Naive B cell (primary cell): ENCODE measurements at places on chromosomes 7 and 10.

- peak; percentile 17 for DNase-seq
Observed at GRCh38 chr7:106704000-106704840, 43.3 kb upstream of the CCDC71L start.

DNA sequence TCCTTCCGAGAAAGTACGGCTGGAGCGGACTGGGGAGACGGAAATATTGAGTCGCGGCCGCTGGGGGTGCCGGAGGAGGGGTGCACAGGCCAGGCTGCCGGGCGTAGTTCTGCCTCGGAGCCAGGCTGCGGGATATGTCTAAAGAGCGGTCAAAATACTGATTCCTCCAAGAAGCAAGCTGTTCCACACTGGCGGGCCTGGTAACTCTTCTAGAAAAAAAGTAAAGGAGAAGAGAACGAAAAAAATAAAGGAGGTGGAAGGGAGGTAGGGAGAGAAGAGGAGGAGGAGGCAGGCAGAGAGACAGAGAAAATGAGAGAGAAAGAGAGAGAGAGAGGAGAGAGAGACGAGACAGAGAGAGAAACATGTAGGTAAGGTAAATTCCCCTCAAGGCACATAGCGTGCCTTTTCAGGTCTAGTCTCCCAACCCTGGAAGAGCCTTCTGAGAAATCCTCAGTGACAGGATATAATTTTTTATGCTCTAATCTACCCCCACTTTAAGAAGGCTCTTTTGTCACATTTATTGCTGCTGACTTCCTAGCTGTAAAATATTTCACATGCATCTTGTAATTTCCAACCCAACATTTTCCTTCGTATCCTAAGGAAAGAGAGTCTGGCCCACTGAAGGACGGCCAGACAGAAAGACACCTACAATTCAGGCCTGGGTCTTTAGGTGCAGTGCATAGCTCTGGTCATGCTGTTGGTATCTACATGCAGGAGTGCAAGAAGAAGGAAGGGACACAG, 5.7 kb downstream of the DLX5 start:
- no peak for DNase-seq

GRCh38 chr7:110386006-110386405, 704.9 kb upstream of the LRRN3 start:
- no peak for DNase-seq

DNA sequence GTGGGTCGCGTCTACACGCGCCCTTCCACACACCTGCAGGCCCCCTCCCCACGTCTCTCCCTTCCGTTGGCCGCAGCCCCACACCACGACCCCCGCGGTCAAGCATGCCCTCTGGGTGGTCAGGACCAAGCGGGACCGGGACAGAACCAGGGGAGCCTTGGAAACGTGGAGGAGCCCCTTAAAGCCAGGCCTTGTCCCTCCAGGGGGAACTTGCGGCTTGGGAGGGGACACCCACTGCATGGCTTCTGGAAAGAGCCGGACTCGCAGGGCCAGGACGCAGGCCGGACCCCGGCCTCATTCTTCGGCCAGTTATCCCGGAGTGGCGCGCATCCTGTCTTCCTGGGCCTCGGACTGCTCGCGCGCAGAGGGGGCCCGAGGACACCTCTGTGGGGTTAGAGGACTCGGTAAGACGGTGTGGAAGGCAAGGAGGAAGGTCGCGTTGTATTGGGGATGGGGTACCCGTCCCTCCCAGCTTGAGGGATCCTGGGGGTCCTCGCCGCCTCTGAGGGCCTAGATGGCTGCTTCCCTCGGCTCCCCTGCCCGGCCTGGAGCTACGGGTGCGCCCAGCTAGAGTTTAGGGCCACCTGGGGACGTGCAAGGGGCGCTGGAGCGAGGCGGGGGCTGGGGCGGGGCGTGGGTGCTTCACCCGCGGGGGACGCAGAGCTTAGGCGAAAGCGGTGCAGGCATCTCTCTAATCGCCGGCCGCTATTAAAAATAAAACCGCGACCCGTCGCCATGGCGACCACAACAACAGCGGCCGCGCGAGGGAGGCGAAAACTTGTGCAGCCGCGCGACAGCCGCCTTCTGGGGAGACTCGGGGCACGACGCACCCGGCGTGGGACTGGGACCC, 1.8 kb upstream of the PDGFA start:
- peak; percentile 43 for DNase-seq

DNA sequence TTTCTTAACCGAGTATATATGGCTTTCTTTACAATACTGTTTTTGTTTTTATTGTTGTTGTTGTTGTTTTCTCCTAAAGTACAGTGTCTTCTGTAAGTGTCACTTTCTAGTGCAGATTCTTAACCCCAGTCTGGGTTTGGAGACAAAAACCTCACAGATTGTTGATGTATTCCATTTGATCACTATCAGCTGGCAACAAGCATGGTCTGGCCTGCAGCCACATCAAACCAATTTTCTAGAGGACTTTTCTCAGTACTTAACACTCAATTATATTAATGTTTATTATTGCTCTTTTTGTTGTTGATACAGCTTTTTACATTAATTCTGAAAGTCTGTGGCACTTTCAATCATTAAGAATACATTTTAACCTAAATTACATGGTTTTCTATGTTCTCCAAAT, 17.1 kb downstream of the LRRN3 start:
- DNase-seq = no peak

- peak; percentile 3 for DNase-seq
Observed at GRCh38 chr7:99943641-99944496, 14.4 kb upstream of the GJC3 start.

DNA sequence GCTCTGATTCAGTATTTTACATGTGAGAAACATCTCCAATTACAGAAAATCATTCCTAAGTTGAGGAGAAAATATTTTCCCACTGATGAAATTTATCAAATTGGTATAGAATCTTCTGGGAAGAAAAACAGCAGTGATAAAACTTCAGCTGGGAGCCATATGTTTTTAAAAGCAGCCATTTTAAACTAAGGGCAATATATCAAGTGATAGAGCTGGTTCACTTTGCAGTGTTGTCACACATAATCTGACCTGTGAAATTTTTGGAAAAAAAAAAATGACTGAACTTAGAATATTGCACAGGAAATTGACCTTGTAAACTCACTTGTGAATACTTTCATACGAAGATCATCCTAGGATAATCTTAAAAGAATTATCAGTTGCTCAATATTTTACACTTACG, 10.5 kb upstream of the EZH2 start:
- no peak for DNase-seq

DNA sequence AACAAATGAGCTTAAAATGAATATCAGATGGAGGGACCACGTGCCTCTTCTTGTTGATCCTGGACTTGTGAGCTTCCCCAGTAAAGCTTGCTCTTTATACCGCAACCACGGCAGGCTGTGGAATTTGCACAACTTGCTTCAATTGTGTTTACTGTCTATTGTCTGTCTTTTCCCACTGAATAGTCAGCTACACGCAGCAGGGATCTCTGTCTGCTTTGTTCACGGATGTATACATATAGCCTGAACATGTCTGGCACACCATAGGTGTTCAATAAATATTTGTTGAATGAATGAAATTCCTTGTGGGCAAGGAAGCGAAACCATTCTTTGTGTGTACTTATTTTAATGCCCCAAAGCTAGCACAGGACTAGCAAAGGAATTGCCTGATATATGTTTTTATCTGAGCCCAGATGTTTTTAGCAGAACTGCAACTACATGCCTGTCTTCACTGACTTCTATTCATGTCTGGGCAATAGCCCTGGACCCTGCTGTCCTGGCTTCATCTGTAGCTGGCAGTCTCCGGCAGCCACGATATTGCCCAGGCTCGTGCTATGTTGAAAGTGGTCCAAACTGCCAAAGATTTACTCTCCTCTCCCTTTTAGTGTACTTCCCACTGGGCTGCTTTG, 29.9 kb upstream of the IFRD1 start:
- DNase-seq = no peak

GRCh38 chr7:1348096-1348822, 111.0 kb downstream of the MICALL2 start:
- DNase-seq = no peak

GRCh38 chr7:39488467-39489393, 77.5 kb upstream of the YAE1 start:
- no peak for DNase-seq

DNA sequence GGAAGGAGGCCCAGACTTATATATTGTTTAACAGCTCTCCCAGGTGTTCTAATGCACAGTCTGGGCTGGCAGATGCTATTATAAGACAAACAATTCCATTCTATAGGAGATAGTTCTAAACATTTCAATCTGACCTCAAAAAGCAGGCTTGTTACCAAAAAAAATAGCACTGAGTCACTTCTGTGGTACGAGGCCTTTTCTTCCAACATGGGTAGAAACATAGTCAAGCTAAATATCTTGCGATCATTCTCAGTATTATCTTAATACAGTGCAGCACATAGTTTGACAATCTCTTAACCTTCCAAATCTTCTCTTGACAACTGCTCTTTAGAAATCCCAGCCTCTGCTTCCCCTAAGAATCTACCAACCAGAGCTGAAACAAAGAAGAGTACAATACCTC, 46.6 kb upstream of the MKX start:
- DNase-seq = no peak

DNA sequence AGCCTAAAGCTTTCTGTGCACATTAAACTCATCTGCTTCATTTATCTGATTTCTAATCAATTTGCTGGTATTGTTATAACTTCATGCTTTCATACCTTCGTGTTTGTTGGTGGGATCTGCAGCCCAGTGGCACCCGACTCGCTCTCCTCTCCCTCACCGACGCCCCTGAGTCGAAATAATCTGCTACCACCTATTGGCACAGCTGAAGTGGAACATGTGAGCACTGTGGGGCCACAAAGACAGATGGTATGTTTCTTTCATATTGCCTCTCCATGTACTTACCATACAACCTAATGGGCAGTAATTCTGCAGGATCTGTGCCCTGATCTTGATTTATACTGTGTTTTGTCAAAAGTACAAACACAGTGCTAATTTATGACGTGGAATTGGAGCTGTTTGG, 12.4 kb downstream of the DNAJC9 start:
- no peak for DNase-seq

GRCh38 chr10:89301721-89302445, at the start of gene IFIT2:
Gene IFIT2, plus strand, starts transcription at chr10:89302046. Its CDS starts 78 bp downstream, at chr10:89302124.
- DNase-seq = peak; percentile 75

DNA sequence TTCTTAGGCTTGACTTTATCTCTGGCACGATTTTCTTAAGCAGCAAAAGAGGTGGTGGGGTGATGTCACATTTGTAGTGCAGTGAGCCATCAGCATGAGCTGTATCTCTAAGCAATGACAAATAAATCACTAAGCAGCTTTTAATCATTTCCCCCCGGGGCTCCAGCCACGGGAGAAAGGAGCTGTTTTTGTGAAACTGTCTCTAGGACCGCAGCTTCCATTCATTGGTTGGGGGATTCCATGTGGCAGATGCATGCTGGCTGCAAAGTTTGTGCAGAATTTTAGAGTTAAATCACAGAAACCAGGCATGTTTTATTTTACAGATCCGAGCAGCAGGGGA, 464 bp downstream of the KIAA1217 start:
- no peak for DNase-seq

DNA sequence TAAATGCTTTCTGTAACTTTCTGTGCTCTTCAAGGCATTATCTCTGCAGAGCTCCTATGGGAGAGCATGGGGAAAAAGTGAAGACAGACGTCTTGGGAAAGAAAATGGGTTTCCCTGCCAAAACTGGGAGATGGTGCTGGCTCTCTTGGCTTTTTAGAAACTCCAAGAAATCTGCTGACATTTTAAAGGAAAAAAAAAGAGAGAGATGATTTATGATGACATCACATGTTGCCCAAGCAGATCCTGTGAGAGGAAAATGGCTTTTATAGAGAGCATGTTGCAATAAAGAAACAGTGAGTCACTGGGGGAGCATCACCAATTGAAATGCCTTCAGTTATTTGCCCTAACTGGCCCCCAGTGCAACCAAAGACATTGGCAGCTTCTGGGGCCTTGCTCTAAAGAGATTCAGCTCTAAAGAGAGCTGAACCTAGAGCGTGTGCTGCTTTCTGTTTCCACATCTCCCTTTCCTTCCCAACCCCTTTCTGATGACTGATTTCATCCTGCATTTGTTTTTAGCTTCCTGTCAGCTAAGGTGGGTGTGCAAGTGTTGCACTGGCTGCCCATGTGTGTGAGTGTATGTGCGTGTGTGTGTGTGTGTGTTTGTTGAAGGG, 37.7 kb downstream of the LRMDA start:
- DNase-seq = no peak

GRCh38 chr10:102493771-102494170, 8.7 kb downstream of the ACTR1A start:
- no peak for DNase-seq

DNA sequence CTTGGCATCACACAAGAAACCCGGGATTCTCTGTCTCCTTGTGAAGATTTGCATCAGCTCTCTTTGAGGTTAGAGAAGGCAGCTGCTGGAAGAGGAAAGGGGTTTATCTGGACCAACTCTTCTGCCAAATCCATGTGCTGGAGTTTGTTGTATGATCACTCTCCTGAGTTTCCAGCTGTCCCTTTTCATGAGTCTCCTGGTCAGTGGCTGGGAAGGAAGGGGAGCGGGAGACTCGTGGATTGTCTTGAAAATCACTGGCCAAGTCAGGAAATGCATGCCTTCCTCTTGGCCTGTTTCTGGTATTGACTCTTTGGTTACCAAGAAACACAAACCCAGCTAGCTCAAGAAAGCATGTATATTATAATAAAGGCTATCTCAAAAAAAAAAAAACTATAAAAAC, 38.8 kb downstream of the TACR2 start:
- DNase-seq = no peak

DNA sequence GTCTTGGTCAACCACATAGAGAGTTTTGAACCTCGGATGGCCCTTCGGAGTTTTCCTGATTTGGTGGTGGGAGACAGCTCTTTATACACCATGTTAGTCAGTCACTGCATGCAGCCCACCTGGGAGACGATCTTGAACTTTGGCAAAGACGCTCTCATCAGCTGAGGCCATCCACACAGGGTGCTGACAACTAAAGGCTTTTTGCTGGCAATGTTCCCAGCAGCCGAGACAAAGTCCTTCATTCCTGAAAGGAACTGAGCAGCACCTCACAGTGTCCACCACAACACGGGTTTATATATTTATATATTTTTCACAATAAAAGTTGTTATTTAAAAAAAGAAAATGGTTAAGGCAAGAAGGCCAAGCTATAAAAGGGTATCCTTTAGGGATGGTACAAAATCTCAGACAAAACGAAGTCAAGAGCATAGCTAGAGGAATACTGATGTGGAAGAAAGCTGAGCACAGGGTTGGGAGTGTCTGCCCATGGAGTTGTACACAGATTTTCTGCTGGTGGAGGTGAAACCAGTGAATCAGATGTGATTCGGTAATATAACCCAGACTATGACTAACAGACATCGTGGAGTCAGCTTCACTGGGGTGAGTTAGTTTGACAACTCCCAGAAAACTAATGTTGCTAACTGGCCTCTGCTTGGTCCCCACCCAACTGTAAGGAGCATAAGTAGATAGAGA, 27.4 kb upstream of the CAPZA2 start:
- DNase-seq = no peak

DNA sequence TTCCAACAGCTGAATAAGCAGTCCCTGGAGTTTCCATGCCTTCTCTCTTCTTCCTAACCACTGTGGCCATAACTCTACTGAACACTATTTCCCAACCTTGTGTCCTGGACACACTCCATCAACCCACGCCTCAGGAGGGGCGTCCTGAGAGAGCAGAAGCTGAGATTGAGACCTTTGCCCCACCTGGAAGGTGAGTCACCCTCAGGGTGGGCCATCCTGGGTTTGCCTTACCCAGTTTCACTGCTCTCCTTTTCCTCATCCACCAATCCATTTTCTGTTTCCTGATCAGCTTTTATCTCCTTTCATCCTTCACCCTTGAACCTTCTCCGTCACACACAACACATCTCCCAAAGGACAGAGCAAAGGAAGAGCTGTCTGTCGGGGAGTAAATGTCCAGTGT, 91.4 kb downstream of the TMEM130 start:
- DNase-seq = no peak
